PC-9 (cell line): ENCODE measurements at places on chromosomes 16 and 17. TPM values are rescaled to one million over a fixed set of nuclear protein-coding genes. Genes with fewer than 3 reads are reported as not detected.

DNA sequence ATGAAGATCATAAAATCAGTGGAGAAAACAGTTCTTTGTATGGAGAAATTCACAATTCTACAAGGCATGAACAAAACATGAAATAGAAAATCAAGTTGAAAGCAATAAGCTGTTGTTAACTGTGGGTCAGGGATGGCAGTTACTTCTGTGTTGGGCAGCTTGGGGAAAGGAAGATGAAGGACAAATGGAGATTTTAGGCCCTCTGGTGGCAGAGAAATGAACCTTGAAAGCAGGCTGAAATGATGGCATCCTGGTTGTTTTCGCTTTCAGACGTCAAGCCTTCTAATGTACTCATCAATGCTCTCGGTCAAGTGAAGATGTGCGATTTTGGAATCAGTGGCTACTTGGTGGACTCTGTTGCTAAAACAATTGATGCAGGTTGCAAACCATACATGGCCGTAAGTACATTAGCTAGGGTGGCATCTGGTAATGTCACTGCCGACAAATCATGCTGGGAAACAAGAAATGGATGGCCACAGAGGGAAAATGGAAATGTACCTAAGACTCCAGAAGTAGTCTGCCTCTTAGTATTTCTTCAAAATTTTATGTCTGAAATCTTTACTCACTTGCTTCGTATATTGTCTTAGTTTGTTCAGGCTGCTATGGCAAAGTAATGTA is 108.9 kb downstream of the MAP2K6 start:
- DNase-seq, result no peak

Gene KCNJ2
- not detected in 2 replicates for total RNA-seq

Gene GPRC5C
- 27.9 and 32.4 TPM in 2 replicates for total RNA-seq

GRCh38 chr17:27895940-27896535 is 2.9 kb upstream of the LYRM9 start:
- no peak for DNase-seq

GRCh38 chr17:7283471-7284216 is 2.1 kb downstream of the SLC2A4 start:
- DNase-seq, result no peak

- no peak for DNase-seq
Observed at GRCh38 chr17:40791787-40792436, 7.8 kb downstream of the KRT28 start.

DNA sequence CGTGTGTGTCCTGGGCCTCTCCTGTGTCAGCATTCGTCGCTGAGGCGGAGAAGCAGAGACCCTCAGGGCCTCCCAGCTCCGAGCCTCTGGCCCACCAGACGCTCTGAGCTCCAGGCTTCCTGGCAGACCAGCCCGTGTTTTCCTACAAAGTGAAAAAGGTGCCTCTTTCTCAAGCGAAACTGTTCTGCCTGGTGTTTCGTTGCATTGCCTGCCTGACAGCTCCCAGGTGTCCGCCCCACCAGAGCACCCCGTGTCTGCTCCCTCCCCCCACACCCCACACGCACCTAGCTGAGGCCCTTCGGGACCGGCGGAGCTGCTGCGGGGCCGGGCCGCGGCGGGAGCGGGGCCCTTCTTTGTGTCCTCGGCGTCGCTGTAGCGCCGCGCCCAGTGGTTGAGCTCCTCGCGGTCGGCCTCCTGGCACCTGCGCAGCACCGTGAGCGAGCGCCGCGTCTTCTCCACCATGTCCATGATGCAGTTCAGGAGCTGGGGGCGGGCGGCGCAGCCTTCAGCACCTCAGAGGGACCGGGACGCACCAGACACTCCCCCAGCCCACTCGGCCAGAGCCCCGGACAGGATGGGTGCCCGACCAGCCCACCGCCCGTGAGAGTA is 14.7 kb upstream of the PABPN1L start:
- DNase-seq, result no peak

DNA sequence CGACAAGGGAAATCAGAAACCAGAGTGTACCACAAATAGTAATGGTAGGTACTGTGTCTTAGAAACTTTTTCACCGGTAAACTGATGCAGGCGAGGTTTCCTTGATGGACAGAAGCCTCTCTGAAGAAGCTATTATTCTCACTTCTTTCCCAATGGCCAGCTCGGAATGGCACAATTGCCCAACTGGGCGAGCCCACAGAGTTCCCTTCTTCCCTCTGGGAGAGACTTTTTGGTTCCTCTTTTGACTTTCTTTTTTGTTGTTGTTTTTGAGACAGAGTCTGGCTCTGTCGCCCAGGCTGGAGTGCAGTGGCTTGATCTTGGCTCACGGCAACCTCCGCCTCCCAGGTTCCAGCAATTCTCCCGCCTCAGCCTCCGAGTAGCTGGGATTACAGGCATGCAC is 16.9 kb downstream of the SLC43A2 start:
- DNase-seq, result no peak

Gene ATP2C2
- total RNA-seq, result 11.9 and 17.2 TPM in 2 replicates

Gene CCDC78
- total RNA-seq, result 4.2 and 6.4 TPM in 2 replicates

DNA sequence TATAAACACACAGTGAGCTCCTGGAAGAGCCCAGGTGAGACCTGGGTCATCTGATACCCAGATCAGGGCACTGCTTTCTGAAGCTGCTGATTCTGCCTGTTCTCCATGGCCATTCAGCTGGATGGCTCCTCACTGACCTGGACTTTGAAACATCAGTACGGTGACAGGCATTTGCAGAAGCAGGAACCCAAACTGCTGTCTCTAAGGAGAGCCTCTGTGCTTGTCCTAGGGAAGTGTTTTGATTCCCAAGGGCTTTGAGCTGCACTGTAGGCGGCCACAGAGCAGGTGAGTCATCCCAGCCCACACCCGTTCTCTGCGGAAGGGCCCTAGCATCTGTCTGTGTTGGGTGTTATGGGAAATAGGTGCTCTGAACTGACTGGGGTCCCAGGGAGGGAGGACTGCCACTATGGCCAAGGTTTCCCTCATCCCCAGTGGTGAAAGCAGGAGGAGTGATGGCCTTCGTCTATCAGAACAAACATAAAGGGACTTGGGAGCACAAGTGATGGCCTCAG is 60.7 kb upstream of the ADCY9 start:
- peak; percentile 65 for DNase-seq

GRCh38 chr17:60656499-60656898 is 21.2 kb upstream of the BCAS3 start:
- DNase-seq, result no peak

- DNase-seq, result no peak
Observed at GRCh38 chr16:88484505-88485365, 31.7 kb downstream of the ZFPM1 start.

DNA sequence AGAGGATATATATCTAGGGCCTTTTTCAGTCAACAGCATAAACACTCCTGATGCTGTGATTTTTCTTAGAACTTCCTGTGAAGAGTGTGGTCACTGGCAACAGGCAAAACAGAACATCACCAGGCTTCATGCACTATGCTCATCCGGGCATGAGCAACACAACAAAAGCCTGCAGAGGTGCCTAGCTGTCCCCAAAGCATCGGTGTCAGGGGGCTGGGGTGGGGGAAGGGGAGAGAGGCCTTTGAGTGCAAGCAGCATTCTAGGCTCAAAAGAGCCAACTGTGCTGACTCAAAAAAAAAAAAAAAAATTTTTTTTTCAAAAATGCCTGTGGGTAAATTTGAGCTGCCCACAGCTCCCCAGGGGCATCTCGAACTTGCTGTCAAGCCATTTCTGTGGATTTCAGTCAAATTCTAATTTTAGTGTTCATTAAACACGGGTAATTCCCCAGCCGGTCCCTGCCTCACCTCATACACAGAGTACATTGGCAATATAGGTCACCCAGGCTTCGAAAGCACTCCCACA is 194.6 kb upstream of the DYNLRB2 start:
- no peak for DNase-seq

Gene TRIM72
- total RNA-seq, result 0.09 TPM in 1 of 2 replicates, not detected in the other

DNA sequence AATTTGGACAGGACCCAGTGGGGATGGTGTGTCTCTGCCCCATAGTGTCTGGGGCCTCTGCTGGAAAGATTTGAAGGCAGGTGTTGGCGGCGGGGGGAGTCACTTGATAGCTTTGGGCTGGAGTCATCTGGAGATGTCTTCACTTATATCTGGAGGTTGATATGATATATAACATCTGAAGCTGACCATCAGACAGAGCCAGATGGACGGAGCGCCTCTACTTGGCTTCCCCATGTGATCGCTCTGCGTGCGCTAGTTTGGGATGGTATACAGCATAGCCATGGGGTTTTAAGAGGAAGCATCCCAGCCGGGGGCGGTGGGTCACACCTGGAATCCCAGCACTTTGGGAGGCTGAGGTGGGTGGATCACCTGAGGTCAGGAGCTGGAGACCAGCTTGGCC is 130.7 kb upstream of the NLRP1 start:
- no peak for DNase-seq

DNA sequence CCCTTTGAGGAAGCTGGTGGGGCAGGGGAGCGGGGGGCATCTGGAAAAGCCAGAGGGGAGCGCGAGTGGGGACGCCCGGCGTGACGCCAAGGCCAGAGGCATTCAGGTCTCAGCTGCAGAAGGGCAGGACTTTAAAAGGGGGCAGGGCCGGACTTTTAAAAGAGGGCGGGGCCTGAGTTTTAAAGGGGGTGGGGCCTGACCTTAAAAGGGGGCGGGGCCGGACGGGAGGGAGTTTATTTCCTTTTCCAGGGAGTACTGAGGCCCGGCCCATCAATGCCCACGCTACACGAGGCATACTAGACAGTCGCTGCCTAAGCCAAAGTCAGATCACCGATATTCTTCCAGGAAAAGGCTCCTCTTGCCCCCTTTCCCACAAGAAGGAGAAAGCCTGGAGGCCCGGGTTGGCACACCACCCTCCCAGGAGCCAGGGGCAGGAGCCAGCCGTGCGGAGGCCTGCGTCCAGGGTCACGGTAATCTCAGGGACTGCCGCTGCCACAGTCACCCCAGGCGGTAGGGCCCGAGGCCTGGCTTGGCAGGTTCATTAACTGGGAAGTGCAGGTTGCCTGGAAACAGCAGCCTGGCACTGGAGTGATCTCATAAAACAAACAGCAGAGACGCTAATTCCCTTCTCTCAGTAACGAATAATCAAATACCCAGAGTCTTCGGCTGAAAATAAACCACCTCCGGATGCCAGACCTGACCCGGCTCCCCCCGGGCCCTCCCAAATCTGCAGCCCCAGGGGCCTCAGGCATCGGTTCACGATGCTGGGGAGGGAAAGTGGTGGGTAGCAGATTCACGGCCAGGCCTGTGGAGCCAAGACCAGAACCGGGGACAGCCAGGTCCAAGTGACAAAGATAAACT is 90.7 kb downstream of the TIMM22 start:
- peak; percentile 94 for DNase-seq

GRCh38 chr17:52681480-52681879 is 523.0 kb upstream of the CA10 start:
- no peak for DNase-seq

- no peak for DNase-seq
Observed at GRCh38 chr17:69239611-69240600, 11.3 kb upstream of the ABCA10 start.

GRCh38 chr17:35578929-35579432 is 610 bp upstream of the PEX12 start:
- no peak for DNase-seq

DNA sequence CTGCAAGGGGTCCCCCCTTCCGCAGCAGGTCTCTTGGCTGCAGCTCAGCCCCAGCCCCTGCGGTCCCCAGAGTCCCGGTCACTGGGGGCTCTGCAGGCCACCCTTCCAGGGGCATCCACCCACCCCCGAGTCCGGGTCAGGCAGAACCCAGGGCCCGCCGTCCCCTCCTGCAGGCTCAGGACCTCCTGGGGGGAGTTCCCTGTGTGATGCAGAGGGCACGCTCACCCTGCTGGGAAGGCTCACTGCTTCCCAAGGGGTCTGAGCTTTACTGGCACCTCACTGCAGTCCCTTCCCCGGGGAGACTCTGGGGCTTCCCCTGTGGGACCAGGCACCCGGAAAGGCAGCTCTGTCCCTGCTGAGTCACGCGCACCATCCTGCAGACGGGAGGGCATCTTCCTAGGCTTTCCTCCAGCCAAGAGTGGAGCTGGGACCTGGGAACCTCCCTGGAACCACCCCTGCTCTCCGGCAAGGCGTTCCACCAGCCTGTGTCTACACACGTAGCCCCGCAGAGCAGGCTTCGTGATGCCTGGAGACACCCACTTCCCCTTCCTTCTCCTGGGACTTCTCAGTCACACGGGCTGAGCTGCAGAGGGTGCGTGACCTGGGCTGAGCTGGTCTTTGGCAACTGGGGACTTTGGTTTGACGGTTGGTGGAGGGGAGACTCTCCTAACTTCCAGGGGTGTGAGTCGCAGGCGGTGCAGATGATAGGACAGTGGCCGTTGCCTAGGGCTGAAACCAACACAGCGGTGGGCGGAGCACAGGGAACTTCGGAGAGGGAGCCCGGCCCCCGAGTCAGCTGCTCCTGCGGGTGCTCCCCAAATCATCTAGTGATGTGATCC is 23.4 kb downstream of the SLC25A10 start:
- no peak for DNase-seq

DNA sequence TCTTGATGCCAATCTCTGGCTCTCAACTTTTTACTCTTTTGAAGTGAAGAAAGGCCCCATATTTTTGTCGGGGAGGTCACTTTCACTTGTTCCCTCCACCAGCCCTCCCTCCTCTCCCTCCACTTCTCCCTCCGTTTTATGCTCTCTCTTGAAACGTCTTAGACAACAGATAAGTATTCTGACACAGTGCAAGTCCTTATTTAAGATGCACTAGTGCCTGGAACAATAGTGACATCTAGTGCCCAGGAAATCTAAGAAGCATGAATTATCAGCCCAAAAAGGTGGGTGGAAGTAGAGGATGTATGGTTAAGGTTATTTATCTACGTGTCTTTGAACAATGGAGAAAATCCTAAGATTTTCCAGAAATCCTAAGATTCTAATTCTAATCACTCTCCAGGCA is 17.9 kb downstream of the PSME3IP1 start:
- no peak for DNase-seq

- peak; percentile 88 for DNase-seq
Observed at GRCh38 chr16:23423496-23424049, 29.4 kb downstream of the COG7 start.
